Diencephalon (tissue), 1 donor: ENCODE measurements at places on chromosomes 12 and 14. TPM values are rescaled to one million over a fixed set of nuclear protein-coding genes. Genes with fewer than 3 reads are reported as not detected.

The PTCSC3 gene
- total RNA-seq = 0.69 TPM

The NINJ2 gene
- total RNA-seq = 1.8 TPM

The VRTN gene
- total RNA-seq = not detected

The SDSL gene
- total RNA-seq = 5.1 TPM
